ENCODE measurements at places on chromosomes 3 and 15. TPM values are rescaled to one million over a fixed set of nuclear protein-coding genes. Genes with fewer than 3 reads are reported as not detected.

GRCh38 chr3:132912416-132912753 is 125.8 kb upstream of the TMEM108 start:
- H3K36me3 ChIP-seq, result no peaks in the 10 kb centered on the region
- DNase-seq, result no peak
- H3K4me1 ChIP-seq, result no peaks in the 10 kb centered on the region
- no peak overlapping the region for H3K4me3 ChIP-seq
- H3K27me3 ChIP-seq, result no peaks in the 10 kb centered on the region

Gene GALNT15
- 26.0 TPM for total RNA-seq

Gene SLC2A2
- 8.2 TPM for total RNA-seq

Gene DAZL
- total RNA-seq, result not detected
